ENCODE measurements at places on chromosomes 1 and 21. TPM values are rescaled to one million over a fixed set of nuclear protein-coding genes. Genes with fewer than 3 reads are reported as not detected.

- no peak for DNase-seq
Observed at GRCh38 chr1:20168564-20169491, 17.1 kb upstream of the UBXN10 start.

The LRRC3 gene
- not detected for total RNA-seq

DNA sequence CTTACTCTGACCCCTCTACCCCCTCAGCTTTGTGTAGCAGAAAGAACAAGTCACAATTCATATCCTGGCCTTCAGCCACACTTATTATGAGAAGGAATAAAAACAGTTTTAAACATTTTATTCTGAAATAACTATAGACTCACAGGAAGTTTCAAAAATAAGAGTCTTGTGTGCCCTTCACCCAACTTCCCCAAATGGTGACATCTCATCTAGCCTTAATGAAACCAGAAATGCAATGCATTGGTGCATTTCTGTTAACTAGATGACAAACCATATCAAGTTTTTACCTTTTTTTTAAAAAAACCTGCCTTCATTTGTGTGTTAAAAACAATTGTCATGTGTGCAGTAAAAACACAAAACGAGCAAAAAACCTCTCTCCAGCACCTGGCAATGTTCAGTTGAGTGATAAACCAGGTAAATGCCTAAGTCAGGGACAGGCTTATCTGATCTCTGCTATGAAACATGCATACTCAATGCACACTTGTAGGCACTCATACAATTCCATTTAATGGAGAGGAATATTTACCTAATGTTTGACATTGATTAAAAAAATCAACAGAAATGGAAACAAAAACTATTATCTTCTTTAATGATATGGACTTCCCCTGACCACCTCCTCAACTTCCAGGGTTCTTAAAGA is 51.5 kb downstream of the SH3BGR start:
- no peak for DNase-seq

- no peak for DNase-seq
Observed at GRCh38 chr1:42915456-42915855, 43.2 kb downstream of the SLC2A1 start.

- DNase-seq, result no peak
Observed at GRCh38 chr1:173758980-173759379, 44.2 kb downstream of the KLHL20 start.

DNA sequence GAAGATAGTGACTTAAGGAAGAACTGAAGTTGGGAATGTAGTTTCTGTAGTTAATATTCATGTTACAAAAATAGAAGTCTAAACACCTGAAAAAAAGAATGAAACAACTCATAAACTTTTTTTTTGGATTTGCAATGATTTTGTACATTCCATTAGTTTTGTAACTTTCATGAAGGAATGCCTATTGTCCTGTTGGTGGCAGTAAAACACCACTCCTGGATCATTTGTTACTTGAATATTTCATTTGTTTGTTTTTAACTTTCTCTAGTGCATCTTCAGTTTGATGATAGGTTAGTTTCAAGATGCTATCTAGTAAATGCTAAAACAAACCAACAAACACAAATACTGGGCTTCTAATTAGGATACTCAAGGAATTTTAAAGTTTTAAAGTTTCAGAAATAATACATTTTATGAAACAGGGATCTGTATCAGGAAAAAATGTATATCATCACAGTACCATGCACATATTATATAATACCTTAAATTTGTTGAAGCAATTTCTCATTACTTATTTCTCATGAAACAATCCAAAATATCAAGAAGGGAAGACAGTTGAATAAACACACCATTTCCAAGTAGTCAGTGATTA is 229.7 kb upstream of the CACYBP start:
- peak; percentile 80 for DNase-seq

The CNTN2 gene
- not detected for total RNA-seq

- DNase-seq, result no peak
Observed at GRCh38 chr21:26227130-26227529, 56.6 kb upstream of the APP start.

GRCh38 chr1:65222340-65222940 is 74.4 kb downstream of the AK4 start:
- no peak for DNase-seq

The INAVA gene
- total RNA-seq, result not detected

- peak; percentile 83 for DNase-seq
Observed at GRCh38 chr1:41726899-41727748, 191.6 kb downstream of the HIVEP3 start.

DNA sequence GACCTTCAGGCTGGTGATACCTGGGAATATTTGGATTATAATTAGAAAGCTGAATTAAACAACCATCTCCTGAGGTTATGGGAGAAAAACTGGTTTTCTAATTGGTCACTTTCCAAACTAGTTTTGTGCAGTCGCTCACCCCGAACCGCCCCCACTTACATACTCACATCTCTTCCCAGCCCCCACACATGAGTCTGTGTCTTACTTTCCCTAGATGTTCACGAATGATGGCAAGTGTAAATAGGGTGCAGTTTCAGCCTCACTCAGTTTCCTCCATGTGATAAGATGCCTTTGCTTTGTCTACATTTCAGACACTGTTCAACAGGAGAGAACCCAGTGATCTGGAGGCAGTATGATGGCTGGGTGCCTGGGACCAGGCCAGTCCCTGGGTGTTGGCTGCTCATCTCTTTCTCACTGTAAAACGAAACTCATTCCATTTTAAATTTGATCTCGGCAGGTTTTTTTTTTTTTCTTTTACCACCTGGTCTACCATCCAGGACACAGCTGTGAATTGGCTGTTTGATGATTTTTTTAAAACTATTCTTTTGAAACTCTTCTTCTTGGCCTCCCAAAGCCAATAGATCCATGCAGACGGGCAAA is 164.3 kb upstream of the RAB4A start:
- no peak for DNase-seq

DNA sequence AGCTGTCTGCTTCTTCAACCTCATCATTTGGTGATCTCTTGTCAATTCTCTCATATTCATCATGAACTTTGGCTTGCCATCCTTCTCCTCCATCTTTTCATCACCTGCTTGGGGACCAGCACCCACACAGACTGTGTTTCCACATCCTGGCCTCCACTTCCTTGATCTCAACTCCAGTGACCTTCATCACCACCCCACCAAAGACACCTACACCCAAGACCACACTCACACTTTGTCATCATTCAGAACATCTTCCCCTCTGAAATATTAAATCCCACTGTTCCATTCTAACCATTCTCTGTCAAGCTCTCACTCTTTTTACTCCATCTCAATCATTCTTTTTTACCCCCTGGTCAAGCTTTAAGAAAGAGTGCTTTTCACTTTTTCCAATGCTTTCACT is 115.5 kb upstream of the VAV3 start:
- DNase-seq, result no peak

DNA sequence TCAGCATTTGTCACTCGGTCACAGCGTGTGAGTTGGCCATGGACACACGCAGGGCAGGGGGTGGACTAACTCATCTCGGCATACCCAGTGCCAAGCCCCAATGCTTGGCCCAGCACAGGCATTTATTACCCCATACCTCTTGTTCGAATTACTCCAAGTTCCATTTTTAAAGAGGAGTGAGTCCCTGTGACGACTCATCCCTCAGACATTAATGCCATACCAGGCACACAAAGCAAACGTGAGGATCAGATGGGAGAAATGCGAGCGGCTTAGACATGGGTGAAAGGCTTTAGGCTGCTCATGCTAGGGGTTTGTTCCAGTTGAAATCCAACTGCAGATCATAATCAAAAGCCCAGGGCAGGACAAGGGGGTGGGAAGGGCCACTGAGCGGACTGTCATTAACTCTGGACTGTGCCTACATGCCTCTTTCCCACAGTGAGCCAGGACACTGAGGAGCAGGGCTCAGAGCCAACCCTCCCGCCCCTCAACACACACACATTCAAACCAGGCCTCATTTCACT is 118.5 kb upstream of the NGF start:
- DNase-seq, result no peak

The ITGB2 gene
- 78.9 TPM for total RNA-seq

GRCh38 chr1:236458996-236459395 is 64.8 kb upstream of the LGALS8 start:
- DNase-seq, result no peak

- no peak for DNase-seq
Observed at GRCh38 chr1:5312862-5313261, 658.5 kb downstream of the AJAP1 start.

The ATP6V0B gene
- 68.4 TPM for total RNA-seq

The SPRR2B gene
- total RNA-seq, result not detected

The CD52 gene
- 769 TPM for total RNA-seq

DNA sequence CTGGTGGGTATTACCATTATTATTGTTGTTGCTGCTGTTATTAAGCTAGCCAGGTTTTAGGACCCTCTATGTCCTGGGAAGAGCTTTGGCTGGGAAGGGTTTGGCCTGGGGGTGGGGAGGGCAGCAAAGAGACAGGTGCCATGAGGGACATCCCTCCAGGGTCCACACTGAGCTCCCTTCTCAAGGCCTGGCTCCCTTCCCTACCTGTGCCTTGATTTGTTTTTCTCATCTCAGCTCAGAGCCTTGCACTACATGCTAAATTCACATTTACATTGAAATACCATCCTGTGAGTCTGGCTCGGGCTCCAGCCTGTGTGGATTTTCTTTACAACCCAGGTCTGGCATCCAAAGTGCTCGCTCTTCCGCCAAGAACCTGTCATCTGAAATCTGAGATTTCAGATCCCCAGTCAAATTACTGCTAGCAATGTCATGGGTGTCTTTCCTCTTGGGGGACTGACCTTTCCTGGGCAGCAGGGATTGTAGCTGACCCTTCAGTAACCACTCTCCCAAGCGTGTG is 536.3 kb downstream of the PTPRU start:
- no peak for DNase-seq

GRCh38 chr1:24089027-24089742 is 22.8 kb downstream of the MYOM3 start:
- peak; percentile 19 for DNase-seq

Measured in OCI-LY7 (cell line).